ENCODE measurements at places on chromosomes 2 and 18.

DNA sequence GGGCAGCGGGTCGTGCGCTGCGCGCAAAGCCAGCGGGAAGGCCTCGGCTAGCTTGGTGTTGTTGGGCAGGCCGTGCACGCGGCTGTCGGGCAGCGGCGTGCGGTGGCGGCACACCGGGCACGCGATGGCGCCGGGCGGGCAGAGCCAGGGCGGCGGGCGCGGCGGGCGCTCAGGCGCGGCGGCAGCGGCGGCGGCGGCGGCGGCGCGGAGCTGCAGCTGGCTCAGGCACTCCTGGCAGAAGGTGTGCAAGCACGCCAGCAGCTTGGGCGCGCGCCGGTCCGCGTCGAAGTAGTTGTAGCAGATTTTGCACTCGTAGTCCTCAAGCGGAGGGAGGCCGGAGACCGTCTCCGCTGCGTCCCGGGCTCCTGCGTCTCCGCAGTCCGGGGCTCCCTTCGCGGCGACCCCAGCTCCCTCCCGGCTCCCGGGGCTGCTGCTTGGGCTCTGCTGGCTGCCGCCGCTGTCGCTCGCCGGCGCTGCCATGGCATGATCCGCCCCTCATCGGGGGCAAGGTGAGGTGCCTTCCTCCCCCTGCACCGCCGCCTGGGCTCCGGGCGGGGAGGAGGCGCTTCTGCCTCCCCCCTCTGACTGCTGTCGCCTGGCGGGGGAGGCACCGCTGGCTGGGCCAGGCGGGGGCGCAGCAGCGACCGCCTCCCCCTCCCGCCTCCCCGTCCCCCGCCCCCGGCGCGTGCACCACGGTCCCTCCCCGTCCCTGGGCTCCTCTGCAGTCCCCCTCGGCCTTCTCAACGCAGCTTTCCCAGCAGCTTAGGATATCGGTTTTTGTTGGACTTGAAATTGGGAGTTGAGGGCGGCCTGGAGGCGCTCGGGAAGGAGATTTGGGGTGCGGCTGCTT, 21.0 kb upstream of the PAX3 start:
- peak; percentile 87 for DNase-seq
- H3K27me3 ChIP-seq, result peaks cover 84% of the 10 kb centered on the region
- no peak overlapping the region for H3K27ac ChIP-seq
- H3K4me3 ChIP-seq, result peak overlapping the region; percentile 53
- H3K36me3 ChIP-seq, result no peaks in the 10 kb centered on the region
- H3K4me1 ChIP-seq, result peaks cover 4% of the 10 kb centered on the region

DNA sequence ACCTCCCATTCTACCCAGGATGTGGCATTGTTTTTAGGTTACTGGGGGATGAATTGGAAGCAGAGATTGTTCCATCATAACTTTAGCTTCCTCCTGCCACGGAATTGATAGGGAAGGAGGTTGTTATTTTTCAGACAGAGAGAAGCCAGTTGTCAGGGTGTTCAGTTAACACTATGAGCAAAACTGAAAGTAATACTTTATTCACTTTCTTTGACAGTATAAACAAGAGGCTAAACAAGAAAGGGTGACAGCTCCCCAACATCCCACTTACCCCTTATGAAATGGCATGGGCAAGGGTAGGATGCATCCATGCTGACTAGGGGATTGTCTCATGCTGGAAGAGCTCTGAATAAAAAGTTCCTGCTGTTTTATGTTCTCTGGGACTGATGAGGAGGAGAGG, 36.4 kb upstream of the GAREM1 start:
- no peaks in the 10 kb centered on the region for H3K27me3 ChIP-seq
- no peak overlapping the region for H3K27ac ChIP-seq
- no peaks in the 10 kb centered on the region for H3K36me3 ChIP-seq
- H3K4me1 ChIP-seq, result no peaks in the 10 kb centered on the region
- H3K4me3 ChIP-seq, result no peak overlapping the region

DNA sequence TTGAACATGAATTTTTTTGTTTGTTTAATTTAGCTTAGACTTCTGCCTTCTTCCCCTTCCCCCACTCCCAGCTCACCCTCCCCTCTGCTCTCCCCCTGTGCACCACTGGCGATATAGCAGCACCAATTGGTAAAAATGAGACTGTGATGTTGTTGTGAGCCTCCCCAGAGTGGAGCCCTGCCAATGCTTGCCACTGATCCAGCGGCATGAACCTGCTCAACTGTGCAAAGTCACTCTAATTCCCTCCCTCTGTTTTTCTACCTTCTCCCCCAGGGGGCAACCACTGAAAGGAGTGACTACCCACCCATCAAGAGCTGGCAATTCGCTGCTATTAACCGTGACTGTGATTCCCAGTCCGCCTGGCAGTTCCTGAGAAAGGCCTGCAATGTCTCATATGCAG, 30.2 kb downstream of the KLHL14 start:
- H3K4me1 ChIP-seq, result no peaks in the 10 kb centered on the region
- no peak overlapping the region for H3K4me3 ChIP-seq
- DNase-seq, result no peak
- no peaks in the 10 kb centered on the region for H3K36me3 ChIP-seq
- H3K27ac ChIP-seq, result no peak overlapping the region

- H3K4me1 ChIP-seq, result no peaks in the 10 kb centered on the region
- no peaks in the 10 kb centered on the region for H3K27me3 ChIP-seq
- H3K36me3 ChIP-seq, result no peaks in the 10 kb centered on the region
- no peak for DNase-seq
- no peak overlapping the region for H3K4me3 ChIP-seq
- no peak overlapping the region for H3K27ac ChIP-seq
Measured at GRCh38 chr2:235171550-235172031, 219.8 kb downstream of the SH3BP4 start.

- H3K36me3 ChIP-seq, result no peaks in the 10 kb centered on the region
- no peak for DNase-seq
- H3K27ac ChIP-seq, result no peak overlapping the region
- no peak overlapping the region for H3K4me3 ChIP-seq
- H3K4me1 ChIP-seq, result no peaks in the 10 kb centered on the region
Measured at GRCh38 chr2:179251870-179252269, 12.8 kb downstream of the SESTD1 start.
